ENCODE measurements at places on chromosomes 7 and 10. TPM values are rescaled to one million over a fixed set of nuclear protein-coding genes. Genes with fewer than 3 reads are reported as not detected.

The KLLN gene
- polyA plus RNA-seq: 0.12 TPM

The RBP3 gene
- polyA plus RNA-seq: not detected

GRCh38 chr10:436013-436697 lies 253.3 kb downstream of the DIP2C start:
- no peaks in the 10 kb centered on the region for H3K27me3 ChIP-seq
- H3K36me3 ChIP-seq: no peaks in the 10 kb centered on the region
- H3K4me3 ChIP-seq: no peak overlapping the region
- DNase-seq: no peak

DNA sequence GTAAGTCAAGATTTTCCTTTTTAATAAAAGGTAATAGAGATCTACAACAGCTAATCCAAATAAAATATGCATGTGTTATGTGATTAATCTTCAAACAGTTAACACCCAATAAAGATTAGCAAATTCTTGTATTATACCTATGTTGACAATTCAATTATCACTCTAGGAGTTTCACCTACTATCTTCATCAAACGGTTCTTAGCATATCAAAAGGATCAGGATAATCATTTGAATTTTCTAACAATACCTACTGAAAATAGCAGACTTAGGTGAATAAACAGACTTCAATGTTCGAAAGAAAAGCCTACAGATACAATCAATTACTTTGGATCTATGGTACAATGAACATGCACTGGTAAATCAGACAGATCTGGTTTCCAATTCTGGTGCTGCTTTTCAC lies 268.3 kb downstream of the CACNA2D1 start:
- no peaks in the 10 kb centered on the region for H3K27me3 ChIP-seq
- H3K36me3 ChIP-seq: no peaks in the 10 kb centered on the region
- H3K4me3 ChIP-seq: no peak overlapping the region
- no peak for DNase-seq
- H3K27ac ChIP-seq: no peak overlapping the region
- H3K4me1 ChIP-seq: no peaks in the 10 kb centered on the region

DNA sequence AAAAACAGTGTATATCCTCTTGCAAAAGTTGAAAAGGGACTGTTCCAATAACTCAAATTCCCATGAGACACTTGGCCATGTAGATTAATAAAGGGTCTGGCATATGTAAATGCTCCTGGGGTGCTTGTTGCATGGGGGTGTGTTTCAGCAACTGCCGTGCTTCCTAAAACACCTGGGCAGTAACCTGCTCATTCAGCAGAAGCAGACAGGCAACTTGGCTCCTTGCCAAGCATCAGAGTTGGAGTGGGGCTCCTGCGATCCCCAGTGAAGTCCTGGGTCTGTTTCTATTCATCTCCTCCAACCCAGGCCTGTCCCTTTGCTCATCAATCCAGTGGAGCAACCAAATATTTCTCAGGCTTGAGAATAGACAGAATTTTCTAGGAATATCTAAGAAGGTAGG lies 42.2 kb upstream of the ADAM12 start:
- H3K36me3 ChIP-seq: no peaks in the 10 kb centered on the region
- H3K4me1 ChIP-seq: no peaks in the 10 kb centered on the region
- no peaks in the 10 kb centered on the region for H3K27me3 ChIP-seq
- H3K27ac ChIP-seq: no peak overlapping the region
- no peak overlapping the region for H3K4me3 ChIP-seq
- no peak for DNase-seq

GRCh38 chr7:141362580-141363435 lies 188.4 kb upstream of the AGK start:
- no peak overlapping the region for H3K27ac ChIP-seq
- no peaks in the 10 kb centered on the region for H3K27me3 ChIP-seq

All from HepG2 (cell line).